ENCODE measurements at places on chromosomes 1 and 21. TPM values are rescaled to one million over a fixed set of nuclear protein-coding genes. Genes with fewer than 3 reads are reported as not detected.

GRCh38 chr1:11693024-11693590, 1.6 kb downstream of the DRAXIN start:
- ATAC-seq: peak; percentile 40

- ATAC-seq: no peak
Measured at GRCh38 chr1:188022661-188023060, 1193.9 kb downstream of the PLA2G4A start.

- no peak for ATAC-seq
Measured at GRCh38 chr1:19717467-19717866, 52.8 kb downstream of the HTR6 start.

DNA sequence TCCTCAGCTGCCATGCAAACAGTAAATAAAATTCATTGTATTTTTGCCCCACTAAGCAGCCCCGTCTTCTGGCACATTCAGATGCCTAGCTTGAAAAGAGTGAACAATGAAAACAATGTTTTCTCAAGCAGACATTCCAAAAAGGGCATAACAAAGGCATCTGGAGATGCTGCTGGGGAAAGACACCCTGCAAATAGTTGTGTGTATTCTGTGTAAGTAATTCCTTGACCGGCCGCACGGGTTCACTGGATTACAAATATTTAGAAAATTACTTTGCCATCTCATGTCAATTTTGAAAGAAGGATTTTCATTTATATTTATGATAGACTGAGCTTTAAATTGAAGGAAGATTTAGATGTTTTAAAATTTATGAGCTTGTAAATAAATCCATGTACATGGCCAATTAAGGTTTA, 142.2 kb downstream of the SLC45A1 start:
- no peak for ATAC-seq

DNA sequence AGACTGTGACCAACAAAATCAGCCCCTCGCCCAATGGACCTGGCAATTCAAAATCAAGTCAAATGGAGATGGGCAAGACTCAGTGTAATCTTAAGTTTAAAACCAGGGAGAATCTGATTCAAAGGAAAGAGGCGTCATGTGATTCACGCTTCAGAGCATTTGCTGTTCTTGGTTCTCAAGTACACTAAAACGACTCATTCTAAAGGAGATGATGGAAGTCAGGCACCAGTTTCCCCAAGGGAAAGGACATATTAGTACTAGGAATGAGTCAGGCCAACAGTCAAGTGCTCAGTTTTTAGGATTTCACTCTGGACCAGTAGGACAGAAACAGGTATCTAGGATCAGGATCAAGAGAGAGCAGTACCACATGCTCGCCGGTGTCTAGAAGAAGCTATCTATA, 429.6 kb downstream of the PLPP3 start:
- ATAC-seq: no peak

DNA sequence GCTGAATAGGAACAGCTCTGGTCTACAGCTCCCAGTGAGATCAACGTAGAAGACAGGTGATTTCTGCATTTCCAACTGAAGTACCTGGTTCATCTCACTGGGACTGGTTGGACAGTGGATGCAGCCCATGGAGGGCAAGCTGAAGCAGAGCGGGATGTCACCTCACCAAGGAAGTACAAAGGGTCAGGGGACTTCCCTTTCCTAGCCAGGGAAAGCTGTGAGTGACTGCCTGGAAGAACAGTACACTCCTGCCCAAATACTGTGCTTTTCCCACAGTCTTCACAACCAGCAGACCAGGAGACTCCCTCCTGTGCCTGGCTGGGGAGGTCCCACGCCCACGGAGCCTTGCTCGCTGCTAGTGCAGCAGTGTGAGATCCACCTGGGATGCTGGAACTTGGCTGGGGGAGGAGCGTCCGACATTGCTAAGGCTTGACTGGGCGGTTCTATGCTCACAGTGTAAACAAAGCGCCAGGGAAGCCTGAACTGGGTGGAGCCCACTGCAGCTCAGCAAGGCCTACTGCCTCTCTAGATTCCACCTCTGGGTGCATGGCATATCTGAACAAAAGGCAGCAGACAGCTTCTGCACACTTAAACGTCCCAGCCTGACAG, 14.7 kb downstream of the CR1L start:
- ATAC-seq: no peak

DNA sequence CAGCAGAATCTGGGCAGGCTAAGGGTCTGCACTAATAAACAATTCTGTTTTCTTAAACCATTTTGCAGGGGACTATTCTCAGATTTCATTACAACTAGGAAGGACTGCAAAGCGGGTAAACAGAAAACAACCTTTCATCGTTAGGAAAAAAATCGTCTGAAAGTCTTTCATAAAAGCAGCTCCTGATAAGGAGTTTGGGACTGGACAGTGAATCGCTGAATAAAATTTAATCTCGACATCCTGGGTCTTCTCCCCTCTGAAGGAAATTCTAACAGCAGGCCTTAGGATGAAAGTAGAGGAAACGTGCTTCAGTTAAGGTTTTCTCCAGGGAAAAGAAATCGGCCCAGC, 471 bp upstream of the MTF2 start:
- ATAC-seq: no peak

- ATAC-seq: no peak
Measured at GRCh38 chr1:154860156-154860870, 9.8 kb downstream of the KCNN3 start.

C1QTNF12 gene
- 0.96 TPM for total RNA-seq

GRCh38 chr1:100482748-100483147, 55.2 kb upstream of the GPR88 start:
- no peak for ATAC-seq

GRCh38 chr1:58881471-58881994, 97.7 kb upstream of the JUN start:
- peak; percentile 76 for ATAC-seq

GRCh38 chr1:168623003-168623828, 46.8 kb downstream of the XCL1 start:
- peak; percentile 58 for ATAC-seq

DNA sequence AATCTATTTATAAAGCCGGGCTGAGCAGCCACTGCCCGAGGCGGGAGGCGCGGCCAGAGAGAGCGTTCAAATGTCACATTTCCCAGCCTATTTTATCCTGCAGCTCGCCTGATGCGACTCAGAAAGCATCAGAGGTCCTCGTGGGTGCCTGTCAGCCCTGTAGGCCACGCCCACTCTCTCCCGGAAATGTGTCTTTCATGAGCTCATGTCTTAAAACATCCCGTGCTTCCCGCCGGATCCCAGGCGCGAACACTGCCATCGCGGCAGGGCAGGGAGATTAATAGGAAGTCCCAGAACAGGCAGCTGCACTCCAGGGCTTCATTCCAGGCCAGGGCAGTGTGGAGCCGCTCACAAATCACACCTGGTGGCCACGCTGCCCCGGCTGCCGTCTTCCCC, 117.5 kb downstream of the PRDM16 start:
- peak; percentile 83 for ATAC-seq

AVPR1B gene
- total RNA-seq: not detected

- no peak for ATAC-seq
Measured at GRCh38 chr1:81805537-81806431, 5.0 kb downstream of the ADGRL2 start.

GRCh38 chr21:28473530-28474220, 519.0 kb downstream of the LTN1 start:
- ATAC-seq: peak; percentile 55

GRCh38 chr21:27261676-27262075, 294.8 kb upstream of the ADAMTS5 start:
- no peak for ATAC-seq

KMO gene
- 3.1 TPM for total RNA-seq

GRCh38 chr1:1908506-1908791, 6.6 kb upstream of the CALML6 start:
- ATAC-seq: peak; percentile 26

BARHL2 gene
- total RNA-seq: not detected

All from gastroesophageal sphincter (tissue), 4 donors.